Panc1 (cell line): ENCODE measurements at places on chromosomes 16 and 17. TPM values are rescaled to one million over a fixed set of nuclear protein-coding genes. Genes with fewer than 3 reads are reported as not detected.

KRT9 gene
- total RNA-seq, result not detected

TBC1D26 gene
- 0.05 TPM for total RNA-seq

ASGR2 gene
- 0.21 TPM for total RNA-seq

HAS3 gene
- 6.9 TPM for total RNA-seq

GPR179 gene
- 0.03 TPM for total RNA-seq

C17orf78 gene
- total RNA-seq, result not detected

CHD9NB gene
- 0.64 TPM for total RNA-seq

FOXF1 gene
- 0.10 TPM for total RNA-seq

CMTM2 gene
- total RNA-seq, result not detected

CYGB gene
- total RNA-seq, result 6.0 TPM

RRAD gene
- 4.3 TPM for total RNA-seq

PLEKHH3 gene
- total RNA-seq, result 32.2 TPM

INCA1 gene
- total RNA-seq, result 1.7 TPM

SHISA6 gene
- not detected for total RNA-seq

CRYBA1 gene
- total RNA-seq, result not detected

GRCh38 chr17:80849119-80849518 is 142.5 kb upstream of the CHMP6 start:
- no peak for DNase-seq

GRCh38 chr17:9230861-9231260 is 209.6 kb downstream of the NTN1 start:
- no peak for DNase-seq

DNA sequence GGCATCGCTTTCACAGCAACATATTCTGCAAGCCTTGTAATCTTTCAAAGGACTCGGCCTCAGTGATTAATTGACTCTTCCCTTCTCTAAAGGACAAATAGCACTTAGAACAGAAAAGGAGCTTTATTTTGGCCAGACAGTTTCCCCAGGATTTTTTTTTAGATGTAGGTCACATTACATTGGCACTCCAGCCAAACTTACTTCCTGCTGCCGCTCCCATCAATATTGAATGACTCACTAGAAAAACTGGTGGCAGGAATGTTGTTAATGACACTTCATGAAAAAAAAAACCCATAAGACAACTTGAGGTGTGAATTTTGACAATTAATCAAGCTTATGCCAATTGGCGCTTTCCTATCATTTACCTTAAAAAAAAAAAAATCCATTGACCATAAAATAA is 432.6 kb downstream of the TOX3 start:
- DNase-seq, result no peak

DNA sequence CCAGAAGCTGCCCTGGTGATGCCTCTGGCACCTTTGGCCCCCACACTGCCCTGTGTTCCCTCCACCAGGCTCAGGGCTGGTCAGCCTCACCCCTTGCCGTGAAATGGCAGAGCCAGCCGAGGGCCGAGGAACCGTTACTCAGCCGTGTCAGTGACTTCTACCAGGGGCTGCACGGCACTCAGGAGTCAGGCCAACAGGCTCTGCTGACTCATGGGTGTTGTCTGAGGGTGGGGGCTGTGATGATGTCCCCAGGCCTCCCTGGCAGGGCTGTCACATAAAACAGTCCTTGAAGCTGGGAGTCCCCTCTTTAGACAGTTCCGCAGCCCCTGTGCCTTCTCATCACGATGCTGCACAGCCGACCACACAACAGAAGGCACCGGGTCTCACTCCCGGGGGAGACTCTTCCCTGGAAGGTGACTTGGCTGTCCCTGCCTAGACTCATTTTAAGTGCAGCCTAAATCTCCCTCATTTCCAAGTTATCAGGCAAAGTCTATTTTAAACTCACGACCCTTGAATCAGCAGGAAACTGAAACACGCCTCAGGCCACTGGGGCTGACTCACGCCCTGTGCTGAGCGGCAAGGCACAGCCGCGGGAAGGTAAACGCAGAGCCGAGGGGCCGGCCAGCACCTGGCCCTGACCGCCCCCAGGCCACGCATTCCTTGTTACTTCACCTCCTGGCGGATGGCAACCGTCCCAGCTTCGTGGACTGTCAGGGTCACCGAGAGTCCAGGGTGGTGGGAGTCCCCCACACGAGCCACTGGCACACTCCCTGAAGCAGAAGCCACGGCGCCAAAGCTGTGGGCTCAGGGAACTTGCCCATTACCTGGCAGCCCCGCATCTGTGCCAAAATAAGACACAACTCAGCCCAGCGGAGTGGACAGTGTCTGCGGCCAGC is 102.6 kb downstream of the ZNF778 start:
- no peak for DNase-seq

DNA sequence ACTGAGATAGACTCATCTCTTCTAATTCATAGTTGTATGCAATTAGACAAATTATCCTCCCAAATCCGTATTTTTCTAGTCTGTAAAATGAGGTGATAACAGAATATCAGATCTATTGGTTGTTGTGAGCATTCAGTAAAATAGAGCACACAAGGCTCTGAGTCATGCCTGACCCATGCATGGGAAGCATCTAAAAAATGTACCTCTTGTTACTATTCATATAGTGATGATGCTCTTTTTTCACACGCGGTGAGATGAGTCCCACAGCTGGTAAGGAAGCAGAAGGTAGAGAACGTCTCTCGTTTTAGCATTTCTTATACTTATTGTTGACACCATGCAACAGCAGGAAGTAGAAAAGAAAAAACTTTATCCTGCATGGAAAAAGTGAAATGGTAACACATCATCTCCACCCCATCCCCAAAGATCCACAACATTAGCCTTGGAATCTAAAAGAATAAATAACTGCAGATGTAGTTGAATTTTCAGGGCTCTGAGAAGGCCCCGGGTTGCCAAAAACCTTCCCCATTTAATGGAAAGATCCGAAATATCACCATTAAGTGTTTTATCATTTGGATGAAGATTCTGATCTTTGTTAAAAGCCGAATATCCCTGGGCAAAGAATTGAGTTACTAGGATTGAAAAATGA is 215.6 kb downstream of the TMEM114 start:
- DNase-seq, result no peak

DNA sequence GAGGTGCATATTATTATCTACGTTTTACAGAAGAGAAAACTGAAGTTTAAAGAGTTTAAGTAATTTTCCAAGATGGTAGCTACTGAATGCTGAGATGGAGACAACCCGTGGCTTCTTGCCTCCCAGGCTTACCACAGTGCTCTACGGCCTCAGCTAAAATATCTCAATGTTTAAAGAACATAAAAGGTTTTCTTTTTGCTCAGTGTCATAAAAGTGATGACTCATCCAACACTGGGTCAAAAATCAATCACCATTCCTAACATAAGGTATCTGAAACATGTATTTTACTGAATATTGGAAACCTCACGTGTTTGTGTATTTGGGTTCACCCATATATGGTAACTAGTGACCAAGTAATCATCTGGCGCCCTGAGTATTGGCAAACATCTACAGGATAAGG is 18.4 kb downstream of the ABCA9 start:
- DNase-seq, result no peak

- no peak for DNase-seq
Measured at GRCh38 chr16:67481561-67482232, 740 bp upstream of the ATP6V0D1 start.

- no peak for DNase-seq
Measured at GRCh38 chr17:7656958-7657609, 6.4 kb downstream of the ATP1B2 start.

DNA sequence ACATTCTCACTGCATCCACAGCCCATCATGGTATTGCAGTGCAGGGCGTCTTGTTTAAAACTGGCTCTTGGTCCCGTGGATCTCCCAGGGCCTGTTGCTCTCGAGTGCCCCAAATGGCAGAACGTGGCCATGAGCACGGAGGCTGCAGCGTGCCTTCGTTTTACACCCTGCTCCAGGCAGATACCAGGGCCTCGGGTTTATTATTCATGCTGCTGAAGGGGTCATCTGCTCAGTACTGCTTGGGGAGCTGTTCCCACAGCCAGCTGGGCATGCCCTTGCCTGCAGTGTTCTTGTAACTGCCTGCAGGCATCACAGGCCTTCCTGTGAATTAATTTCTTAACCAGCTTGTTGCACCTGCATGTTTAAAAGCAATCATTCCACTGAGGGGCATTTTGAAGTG is 129.7 kb upstream of the CHMP6 start:
- no peak for DNase-seq

GRCh38 chr17:50559674-50560184 is 786 bp upstream of the CACNA1G start:
- no peak for DNase-seq

DNA sequence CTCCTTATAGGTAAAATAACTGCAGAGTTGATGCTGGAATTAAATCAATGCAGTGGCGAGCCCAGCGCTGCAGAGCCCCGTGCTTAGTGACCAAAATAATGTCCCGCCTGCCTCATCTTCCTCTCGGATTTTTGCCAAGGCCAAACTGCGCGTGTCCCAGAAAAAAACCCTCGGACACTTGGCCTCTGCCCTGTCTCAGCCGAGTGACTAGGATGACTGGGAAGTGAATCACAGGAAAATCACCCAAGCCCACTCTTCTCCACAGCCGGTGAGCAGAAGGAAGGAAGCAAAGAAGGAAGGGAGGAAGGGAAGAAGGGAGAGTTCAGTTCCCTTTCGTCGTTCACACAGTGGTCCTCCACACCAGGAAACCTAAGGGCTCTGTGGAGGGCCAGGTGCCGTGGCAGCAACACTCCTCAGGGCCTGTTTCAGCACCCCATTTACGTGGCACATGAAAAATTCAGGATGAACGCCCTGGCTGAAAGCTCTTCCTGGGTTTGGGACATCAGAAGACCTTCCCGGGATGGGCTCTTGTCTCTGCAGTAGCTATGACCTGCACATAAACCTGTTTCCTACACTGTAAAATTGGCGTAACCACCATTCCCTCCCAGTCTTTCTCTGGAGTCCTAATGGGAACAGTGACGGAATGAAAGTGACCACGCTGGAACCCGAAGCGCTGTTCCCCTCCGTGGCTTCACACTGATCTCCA is 25.4 kb upstream of the HOXB13 start:
- no peak for DNase-seq

GRCh38 chr16:55015181-55015913 is 84.7 kb downstream of the IRX5 start:
- no peak for DNase-seq

DNA sequence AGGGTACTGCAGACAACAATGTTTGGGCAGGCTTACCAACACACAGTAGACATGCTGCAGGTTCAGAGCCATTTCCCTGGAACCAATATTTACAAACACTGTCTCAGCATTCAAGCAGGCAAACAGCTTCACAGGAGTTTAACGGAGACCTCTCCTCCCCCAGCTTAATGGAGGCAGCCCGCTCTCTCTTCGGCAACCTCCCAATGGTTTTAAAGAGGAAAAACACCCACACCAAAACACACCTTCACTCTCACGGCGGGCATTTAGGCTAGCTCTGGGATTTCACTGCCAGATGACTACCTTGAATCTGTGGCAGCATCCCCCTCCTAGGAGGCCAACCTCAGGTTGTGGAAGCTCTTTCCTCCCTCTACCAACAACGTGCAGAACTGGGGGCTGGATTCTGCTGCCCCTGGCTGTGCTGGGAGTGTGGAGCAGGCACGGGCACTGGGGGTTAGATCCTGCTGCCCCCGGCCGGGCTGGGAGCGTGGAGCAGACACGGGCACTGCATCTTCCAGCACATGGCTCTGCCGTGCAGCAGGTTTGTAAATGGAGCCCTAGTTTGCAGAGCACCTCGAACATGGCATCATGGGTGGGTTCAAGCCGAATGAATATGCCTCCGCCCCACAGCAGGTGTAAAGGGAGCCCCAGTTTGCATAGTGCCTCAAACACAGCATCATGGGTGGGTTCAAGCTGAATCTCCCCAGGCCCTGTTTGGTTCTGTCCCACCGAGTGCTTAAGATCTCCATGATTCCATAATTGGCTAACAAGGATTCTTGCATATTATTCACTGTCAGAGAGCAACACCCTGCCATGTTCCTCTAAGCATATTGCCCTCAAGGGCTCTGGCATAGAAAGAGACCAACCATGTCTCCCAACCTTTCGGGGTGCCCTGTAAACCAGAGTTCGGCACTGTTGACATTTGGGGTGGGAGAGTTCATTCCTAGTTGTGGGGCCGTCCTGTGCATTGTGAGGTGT is 86.4 kb downstream of the RBFOX3 start:
- no peak for DNase-seq

- no peak for DNase-seq
Measured at GRCh38 chr16:64648282-64648681, 473.6 kb downstream of the CDH11 start.

- no peak for DNase-seq
Measured at GRCh38 chr16:70433458-70434103, 5.3 kb downstream of the ST3GAL2 start.

DNA sequence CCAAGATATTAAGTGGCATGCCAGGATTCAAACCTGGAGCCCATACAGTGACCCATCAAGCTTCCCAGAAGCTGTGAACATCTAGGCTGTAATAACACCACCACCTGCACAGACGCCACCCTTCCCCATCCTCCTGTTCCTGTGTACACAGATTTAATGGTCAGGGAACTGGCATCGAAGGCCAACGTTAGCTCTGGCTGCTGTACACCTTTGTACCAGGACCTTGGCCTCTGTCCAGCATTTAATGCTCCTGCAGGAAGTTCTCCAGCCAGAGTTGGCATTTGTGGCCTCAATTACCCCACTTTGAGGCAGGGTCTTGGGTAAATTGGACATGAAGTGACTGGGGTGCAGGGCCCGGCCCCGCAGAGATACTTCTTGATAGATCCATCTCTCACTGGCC is 49.3 kb downstream of the SCNN1B start:
- DNase-seq, result no peak

DNA sequence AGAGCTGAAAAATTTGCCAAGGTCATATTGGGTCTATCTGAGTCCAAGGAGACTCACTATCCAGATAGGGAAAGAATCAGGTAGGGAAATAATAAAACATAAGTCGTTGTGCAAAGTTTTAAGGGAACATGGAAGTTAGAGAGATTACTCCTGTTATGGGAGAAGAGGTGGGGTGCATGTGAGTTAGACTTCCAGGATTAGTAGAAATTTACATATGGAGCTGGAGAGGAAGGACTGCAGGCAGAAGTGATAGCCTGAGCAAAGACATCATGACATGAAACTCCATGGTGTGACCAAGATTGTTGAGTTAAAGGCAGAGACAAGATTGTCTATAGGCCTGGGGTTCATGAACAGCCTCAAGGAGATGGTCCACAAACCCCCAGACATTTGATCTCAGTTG is 5.8 kb upstream of the KSR1 start:
- DNase-seq, result no peak

GRCh38 chr17:288802-289356 is 63.7 kb downstream of the RPH3AL start:
- DNase-seq, result no peak
